ENCODE measurements at places on chromosomes 3 and 15.

- no peak for DNase-seq
Measured at GRCh38 chr15:47586653-47587224, 130.6 kb upstream of the SEMA6D start.

DNA sequence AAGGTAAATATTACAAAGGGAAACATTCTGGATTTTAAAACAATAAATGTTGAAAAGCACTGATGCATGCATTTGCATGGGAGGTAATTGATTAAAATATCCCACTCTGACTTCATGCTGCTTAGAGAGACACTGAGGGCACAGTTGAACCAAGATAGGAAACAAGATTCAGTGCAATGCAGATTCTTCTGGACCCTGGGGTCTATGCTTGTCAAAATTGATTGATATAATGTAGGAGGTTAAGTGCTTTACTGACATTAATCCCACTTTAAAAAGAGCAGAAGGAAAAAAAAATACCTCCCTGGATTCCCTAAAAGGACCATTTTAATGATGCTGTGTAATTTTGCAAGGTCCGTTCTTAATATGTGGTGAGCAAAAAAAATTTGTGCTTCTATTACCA, 454.2 kb downstream of the GABRB3 start:
- DNase-seq, result no peak

- DNase-seq, result no peak
Measured at GRCh38 chr3:138629526-138629925, 21.0 kb downstream of the FAIM start.

DNA sequence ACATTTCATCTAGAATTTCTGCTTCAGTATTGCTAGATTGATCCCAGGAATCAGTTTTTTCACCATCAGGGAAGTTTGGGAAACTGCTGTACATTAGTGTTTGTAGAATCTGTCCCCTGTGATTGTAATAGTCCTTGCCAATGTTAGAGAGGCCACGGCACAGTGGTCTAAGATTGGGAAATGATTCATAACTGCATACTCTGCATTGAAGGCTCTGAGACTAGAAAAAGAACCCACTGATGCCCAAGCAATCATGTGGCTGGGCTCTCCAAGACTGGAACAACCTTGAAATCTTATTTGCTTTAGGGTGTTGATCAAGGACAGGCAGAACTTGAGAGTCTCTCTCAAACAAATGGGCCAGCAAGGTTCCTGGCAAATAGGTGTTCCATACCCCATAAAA, 245.6 kb upstream of the LRTM1 start:
- no peak for DNase-seq

GRCh38 chr3:175212896-175213295, 353.8 kb downstream of the NAALADL2 start:
- no peak for DNase-seq

- no peak for DNase-seq
Measured at GRCh38 chr15:72341361-72341760, 21.4 kb upstream of the CELF6 start.

GRCh38 chr15:93178371-93178770, 89.4 kb upstream of the RGMA start:
- no peak for DNase-seq

DNA sequence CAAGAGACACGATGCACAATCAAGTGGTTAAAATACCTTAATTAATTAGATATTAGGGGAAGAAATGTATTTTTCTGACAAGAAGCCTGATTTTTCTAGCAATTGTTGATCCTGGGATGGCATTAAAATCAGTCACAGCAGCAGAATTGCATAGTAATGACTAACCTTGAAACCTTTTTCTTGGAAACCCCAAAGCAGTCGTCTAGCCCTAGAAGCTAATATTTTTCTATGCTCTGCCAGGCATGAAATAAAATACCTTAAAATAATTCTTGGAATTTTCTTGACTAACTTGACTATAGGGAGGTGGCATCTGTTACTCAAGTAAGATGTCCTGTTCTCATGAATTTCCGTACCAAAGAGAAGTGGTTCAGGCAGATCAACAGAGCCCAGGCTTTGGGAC, 204.1 kb downstream of the THRB start:
- DNase-seq, result no peak

- DNase-seq, result no peak
Measured at GRCh38 chr15:29774900-29775299, 47.4 kb downstream of the TJP1 start.

GRCh38 chr3:86563400-86563970, 427.5 kb downstream of the VGLL3 start:
- DNase-seq, result no peak

DNA sequence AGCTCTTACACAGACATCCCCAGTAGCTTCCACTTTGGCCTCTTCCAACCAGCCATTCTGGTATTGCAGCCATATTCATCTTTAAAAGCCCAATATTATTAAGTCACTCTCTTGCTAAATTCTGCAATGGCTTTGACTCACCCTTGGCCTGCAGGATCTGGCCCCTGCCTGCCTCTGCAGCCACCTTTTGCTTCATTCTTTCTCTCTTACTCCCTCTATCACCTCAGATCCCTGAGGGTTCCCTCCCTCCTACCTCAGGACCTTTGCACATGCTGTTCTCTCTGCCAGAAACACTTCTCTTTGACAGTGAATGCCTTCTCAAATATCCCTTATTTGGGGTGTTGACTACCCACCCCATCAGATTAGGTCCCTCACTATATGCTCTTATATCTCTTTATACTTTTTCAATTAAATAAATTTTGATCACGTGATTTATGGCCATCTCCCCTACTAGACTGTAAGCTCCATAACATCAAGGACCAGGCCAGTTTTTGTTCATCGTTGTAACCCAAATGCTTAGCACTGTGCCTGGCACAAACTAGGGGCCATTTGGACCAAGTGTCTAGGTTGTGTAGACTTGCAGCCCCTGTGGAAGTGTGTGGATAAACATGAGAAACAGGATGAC, 32.3 kb upstream of the UBE2Q2 start:
- DNase-seq, result no peak

GRCh38 chr3:150275941-150276340, 132.2 kb upstream of the TSC22D2 start:
- DNase-seq, result no peak

GRCh38 chr3:159859836-159860235, 128.8 kb upstream of the IL12A start:
- DNase-seq, result no peak

DNA sequence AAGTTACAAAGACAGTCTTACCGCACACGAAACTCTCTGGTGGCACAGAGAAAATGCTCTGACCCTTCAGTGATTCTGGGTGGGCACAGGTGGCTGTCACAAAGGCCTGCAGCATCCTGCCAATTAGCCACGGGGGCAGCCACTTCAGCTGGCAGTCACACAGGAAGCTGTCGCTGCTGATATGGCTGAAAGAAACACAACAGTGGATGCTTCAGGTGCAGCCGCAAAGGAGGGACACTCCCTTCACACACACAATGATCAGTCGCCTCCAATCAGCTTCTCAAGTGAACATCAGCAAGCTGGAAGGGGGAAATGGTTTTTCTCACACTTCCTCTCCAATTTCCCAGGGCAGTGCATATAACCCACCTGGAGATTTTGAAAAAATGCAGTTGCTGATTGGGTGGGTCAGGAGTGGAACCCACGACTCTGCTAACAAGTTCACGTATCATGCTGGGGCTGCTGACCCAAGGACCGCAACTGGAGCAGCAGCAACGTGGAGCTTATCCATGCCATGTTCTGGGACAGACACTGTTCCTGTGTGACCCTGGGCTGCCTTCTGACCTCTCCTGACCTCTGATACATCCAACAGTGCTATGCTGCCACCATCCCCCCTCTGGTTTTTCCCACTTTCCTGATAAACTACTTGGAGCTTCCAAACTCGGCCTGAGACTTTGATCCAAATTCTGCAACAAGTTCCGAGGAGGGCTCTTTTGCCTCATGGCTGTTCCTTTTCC, 106.6 kb downstream of the LRIG1 start:
- DNase-seq, result no peak

- no peak for DNase-seq
Measured at GRCh38 chr3:2578560-2578959, 479.9 kb downstream of the CNTN4 start.

DNA sequence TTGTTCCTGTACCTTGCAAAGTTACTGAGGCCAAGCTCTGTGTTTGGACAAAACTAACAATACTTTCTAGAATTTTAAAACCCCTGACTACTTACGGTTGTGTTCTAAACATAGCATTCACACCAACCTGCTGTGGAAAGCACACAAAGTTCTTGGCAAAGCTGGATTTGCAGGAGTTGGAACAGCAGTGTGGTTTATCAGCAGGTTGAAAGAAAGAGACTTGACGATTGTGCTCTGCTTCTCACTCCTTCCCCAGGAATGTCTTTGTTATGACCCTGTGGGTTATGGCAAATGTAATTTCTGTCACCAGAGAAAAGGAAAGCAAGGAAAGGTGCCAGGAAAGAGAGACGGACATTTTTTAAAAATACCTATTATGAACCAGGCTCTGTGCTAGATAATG, 165.5 kb upstream of the TGFBR2 start:
- DNase-seq, result no peak

DNA sequence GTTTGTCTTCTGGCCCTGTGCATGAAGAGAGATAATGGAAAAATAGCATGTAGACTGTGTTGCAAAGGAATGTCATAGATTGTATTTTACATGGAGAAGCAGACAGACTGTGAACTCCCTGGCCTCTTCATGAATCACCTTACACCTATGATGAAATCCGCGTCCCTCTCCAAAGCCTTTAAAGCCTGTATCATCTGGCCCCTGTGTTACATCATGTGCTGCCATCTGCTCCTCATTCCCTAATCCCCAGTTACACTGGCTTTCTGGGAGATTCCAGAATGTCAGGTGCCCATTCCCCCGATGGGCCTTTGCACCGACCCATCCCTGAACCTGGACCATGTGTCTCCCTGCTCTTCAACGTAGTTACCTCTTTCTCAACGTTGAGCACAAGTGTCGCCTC, 190.8 kb downstream of the ADAMTSL3 start:
- no peak for DNase-seq

All from hypothalamus (tissue), 51 donors.